MCF 10A (cell line): ENCODE measurements at places on chromosomes 2 and 18. TPM values are rescaled to one million over a fixed set of nuclear protein-coding genes. Genes with fewer than 3 reads are reported as not detected.

DNA sequence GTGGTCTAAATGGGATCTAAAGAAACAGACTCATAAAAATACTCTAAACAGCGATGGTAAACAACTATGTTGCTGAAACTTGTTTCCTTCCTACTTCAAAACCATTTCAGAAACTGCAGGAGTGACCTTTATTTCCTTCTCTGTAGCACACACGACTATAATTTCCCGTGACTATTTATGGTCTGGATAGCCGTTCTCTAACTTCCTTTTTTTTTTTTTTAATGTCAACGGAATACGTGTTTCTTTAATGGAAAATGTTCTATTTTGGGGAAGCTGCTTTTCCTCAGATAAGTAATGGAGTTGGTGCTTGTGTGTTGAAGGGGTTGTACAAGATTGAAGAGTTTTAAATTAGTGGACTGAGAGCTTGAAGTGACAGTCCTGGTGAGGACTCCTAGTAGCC, 224.1 kb downstream of the PHLPP1 start:
- H3K27me3 ChIP-seq = no peaks in the 10 kb centered on the region
- peaks cover 13% of the 10 kb centered on the region for H3K36me3 ChIP-seq
- no peak overlapping the region for H3K27ac ChIP-seq
- no peak overlapping the region for H3K4me3 ChIP-seq
- no peak for DNase-seq

DNA sequence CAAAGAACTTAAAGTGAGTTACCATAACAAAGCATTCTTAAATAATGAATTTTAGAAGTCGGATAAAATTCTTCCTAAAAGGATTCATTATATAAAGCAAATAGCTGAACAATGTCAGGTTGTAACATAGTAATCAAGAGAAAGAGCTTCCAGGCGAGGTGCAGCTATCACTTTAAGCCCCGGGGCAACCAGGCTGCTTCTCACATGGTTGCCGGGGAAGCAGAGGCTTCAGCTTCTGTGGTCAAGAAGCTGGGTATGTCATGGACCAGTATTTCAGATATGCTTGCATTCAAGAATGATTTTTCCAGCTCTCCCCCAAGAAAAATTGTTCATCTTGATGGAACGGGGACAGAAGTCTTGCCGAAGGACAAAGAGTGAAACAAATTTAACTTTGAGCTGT, 23.6 kb upstream of the KYNU start:
- no peak overlapping the region for H3K27ac ChIP-seq
- no peak overlapping the region for H3K4me3 ChIP-seq
- DNase-seq = no peak
- H3K4me1 ChIP-seq = peaks cover 35% of the 10 kb centered on the region

Gene POTEJ
- total RNA-seq = not detected in 2 replicates

Gene SULT1C4
- total RNA-seq = not detected in 2 replicates
